ENCODE measurements at places on chromosomes 12 and 14.

DNA sequence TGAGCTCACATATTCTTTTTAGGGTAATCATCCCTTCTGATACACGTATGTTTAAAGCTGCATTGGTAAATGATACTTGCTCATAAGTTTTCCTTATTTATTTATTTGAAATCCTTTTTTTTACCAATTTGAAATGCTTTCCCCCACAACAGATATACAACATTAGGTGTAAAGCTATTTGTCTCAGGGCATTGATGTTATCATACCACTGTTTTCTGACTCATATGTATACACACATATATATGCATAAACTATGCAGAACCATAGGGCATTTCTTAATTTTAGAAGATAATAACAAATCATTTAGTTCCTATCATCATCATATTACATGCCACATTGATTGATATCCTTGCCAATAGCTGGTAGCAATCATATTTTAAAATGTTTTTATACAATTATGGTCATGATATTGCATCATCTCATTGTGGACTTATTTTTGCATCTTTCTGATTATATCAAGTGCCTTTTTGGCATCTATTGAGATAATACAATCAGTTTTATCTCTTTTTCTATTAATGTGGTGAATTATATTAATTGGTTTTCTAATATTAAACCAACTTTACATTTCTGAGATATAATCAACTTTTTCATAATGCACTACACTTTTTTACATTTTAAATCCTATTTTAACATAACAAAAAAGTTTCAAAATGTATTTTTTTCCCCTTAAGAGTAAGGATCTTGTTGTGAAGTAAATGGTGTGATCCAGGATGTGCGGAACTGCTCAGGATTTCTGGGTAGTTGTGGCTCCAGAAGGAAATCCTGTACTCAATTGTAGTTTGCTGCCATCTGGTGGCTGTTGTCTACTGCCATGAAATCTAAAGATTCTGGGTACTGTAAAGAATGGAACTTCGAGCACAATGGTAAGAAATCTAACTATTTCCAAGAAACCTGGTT is 16.7 kb downstream of the OR9K2 start:
- peak; percentile 7 for DNase-seq

DNA sequence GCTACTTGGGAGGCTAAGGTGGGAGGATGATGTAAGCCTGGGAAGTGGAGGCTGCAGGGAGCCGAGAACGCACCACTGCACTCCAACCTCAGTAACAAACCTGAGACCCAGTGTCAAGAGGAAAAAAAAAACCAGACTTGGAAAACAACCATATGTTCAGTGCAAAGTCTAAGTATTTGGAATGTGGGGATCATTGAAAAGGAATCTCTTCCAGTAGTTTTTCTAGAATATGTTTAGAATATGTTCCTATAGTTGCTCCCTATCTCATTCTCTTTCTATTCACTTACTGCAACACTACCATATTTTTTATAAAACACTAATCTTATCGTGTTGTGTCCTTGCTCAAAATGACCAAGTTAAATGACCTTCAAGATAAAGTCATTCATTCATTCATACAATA is 423.5 kb upstream of the SOX5 start:
- DNase-seq: no peak

GRCh38 chr12:81249976-81250375 is 172.1 kb downstream of the ACSS3 start:
- DNase-seq: no peak

GRCh38 chr12:85829391-85829790 is 6.8 kb downstream of the RASSF9 start:
- DNase-seq: no peak

DNA sequence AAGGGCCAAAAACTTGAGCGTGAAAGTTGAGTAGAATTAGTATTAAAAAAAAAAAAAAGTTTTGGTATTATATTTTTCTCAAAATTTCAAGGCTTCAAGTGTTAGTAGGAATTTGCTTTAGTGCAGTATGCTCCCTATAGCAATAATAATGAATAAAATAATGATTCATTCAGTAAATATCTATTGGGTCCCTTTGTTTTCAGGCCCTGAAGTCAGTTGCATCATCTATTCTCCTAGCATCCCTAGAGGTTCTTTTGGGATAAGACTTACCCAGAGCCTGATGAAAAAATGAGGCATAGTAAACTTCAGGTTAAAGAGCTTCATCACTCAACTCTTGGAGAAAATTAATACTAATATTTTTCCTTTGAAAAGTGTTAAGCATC is 1.1 kb downstream of the KMT5A start:
- DNase-seq: no peak

GRCh38 chr12:96886998-96887677 is 19.9 kb upstream of the NEDD1 start:
- DNase-seq: no peak

- DNase-seq: no peak
Measured at GRCh38 chr12:11821386-11822080, 172.1 kb downstream of the ETV6 start.

DNA sequence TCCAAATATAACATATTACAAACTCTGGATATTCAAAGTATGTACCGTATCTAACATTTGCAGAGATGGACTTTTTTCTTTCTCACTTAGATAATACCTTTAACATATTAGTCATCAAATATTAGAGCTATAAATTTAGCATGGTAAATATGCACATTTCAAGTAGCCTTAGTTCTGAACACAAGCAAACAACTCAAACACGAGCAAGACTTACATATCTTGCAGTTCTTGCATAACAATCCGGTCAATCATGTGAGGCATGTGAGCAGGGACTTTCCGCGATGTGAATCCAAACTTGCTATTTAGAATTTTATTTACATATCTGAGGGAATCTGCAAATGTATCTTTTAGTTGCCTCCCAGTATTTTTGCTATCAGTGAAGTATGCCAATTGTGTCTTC is 22.1 kb upstream of the SYCP3 start:
- DNase-seq: no peak

DNA sequence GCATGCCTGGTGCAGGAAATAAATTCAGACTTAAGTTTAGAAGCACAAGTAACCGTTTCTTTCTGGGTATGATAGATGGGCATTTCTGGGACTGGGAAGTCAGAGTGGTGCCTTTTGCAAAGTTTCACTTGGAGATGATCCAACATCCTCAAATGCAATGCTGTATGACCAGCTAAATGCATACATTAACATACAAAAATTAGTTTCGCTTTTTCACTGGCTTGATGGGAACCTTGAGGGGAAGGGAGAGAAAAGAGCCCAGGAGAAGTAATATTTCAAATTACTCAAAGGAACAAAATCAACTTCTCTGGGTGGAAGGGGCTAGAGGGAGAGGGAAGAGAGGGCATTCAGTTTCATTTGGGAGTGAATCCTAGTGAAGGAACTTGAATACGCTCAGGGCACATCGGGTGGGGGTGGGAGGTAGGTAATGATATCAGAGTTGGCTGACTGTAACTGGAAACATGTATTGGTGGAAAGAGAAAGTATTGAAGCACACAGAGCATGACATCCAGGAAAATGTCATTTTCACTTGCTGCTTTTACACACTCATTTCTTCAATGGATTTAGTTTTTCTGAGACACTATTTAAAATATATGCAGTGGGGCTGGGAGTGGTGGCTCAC is 175.5 kb downstream of the PTPRO start:
- no peak for DNase-seq

- DNase-seq: no peak
Measured at GRCh38 chr14:55553791-55554190, 26.2 kb upstream of the KTN1 start.

- no peak for DNase-seq
Measured at GRCh38 chr12:27674989-27675388, 21.3 kb upstream of the REP15 start.

- DNase-seq: no peak
Measured at GRCh38 chr12:10366875-10367274, 23.0 kb downstream of the KLRK1 start.

DNA sequence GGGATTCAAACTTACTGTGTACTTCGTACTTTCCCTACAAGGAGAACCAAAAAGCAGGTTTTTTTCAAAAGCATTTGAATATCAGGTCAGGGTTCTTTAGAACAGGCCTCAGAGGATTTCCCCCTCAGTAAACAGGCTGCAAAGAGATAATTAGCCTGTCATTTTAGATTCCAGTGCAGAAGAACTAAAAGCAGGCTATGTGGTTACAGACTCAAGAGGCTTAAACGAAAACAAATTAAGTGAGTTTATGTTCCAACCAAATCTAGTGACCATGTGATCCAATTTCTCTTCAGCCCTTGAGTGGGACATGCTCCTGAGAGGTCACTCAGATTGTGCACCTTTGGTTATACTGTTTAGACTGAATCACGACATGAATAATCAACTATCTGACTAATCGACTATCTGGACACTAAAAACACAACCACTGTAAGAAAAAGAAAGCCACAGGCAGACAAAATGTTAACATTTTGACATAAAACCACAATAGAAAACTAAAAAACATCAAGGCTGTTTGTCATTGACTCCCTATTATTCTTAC is 4.5 kb downstream of the TMED8 start:
- no peak for DNase-seq

- DNase-seq: no peak
Measured at GRCh38 chr14:93132472-93133065, 16.8 kb upstream of the ITPK1 start.

GRCh38 chr12:78559416-78559815 is 305.2 kb upstream of the SYT1 start:
- no peak for DNase-seq

DNA sequence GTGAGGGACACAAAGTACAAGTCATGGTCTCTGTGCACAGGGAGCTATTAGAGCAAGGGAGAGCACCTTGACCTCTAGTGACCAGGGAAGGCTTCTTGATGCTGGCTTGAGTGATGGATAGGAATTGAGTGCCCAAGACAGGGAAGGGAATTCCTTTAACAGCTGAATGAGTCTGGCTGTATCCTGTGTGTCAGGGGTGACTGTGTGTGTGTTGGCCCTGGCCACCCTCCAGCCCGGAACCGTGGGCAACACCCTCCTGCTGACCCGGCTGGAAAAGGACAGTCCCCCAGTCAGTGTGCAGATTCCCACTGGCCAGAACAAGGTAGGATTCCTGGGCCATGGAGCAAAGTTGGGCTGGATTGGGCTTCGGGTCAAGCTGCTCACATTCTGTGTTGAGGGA is 5.5 kb upstream of the PFDN5 start:
- no peak for DNase-seq

- DNase-seq: no peak
Measured at GRCh38 chr14:65377576-65377975, 35.0 kb upstream of the FUT8 start.

DNA sequence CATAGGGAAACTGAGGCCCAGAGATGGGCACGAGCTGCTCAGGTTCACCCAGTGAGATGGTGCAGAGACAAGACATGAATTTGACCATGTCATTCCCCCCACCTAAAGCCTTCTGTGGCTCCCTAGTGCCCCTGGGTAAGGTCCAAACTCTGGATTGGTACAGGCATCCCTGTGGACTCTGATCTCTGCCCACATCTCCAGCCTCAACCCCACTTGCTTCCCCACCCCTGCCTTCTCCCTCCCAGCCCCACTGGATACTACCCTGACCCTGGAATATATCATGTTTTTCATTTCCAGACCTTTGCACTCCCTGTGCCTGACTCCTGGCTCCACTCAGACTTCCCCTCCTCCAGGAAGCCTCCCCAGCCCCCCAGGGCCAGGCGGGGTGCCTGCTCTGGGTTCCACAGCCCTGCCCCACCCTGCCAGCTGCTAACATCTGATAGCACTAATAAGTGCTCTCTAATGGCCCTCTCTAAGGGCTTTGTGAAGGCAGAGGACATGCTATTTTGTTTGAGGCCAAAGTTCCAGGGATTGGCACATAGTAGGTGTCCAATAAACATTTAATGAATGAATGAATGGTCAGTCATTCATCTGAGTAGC is 1.1 kb upstream of the SDSL start:
- no peak for DNase-seq

- no peak for DNase-seq
Measured at GRCh38 chr14:74514471-74514941, 20.9 kb downstream of the ISCA2 start.

- DNase-seq: no peak
Measured at GRCh38 chr14:72045271-72045670, 113.0 kb downstream of the RGS6 start.

DNA sequence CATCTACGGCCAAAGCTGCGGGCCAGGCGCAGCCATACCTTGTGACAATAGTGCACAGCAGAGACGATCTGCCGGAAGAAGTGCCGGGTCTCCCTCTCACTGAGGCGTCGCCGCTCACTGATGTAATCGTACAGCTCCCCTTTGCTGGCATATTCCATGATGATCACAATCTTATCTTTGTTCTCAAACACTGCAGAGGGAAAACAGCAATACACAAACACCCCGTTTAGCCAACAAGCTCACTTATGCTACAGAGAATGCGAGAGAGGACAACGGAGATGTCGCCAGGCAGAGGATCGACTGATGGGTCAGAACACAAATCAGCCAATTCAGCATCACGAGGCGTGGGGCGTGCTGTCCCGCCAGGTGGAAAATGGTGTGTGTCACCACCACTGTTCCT is 52.1 kb downstream of the NUAK1 start:
- no peak for DNase-seq

DNA sequence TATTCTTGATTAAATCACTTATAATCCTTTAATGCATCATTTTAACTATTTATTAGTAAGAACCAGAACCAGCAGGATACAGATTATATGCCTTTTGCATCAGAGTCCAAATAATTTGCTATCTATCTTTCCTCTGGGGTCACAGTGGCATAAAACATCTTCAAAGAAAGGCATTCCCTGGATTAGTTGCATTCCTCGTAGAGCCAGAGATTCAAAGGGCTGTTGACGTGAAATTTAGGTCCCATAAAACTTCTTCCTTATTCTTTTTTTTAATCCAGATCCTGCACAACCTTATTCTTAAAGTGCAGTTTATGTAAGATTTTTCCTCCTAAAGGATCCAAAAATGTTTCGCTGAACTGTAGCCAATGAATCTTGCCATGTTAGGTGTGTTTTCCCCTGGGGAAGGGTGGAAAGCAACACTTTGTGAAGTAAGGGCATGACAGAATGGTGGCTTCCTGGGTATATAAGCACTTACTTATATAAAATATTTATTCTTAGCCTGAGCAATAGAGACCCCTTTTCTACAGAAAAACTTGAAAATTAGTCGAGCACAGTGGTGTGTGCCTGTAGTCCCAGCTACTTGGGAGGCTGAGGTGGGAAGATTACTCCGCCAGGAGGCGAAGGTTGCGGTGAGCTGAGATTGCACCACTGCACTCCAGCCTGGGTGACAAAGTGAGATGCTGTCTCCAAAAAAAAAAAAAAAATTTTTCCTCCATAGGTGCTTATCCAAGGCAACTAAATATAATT is 208.7 kb downstream of the PCNX1 start:
- no peak for DNase-seq

- no peak for DNase-seq
Measured at GRCh38 chr14:97731800-97732199, 934.6 kb downstream of the VRK1 start.
